ENCODE measurements at places on chromosomes 5 and 9.

DNA sequence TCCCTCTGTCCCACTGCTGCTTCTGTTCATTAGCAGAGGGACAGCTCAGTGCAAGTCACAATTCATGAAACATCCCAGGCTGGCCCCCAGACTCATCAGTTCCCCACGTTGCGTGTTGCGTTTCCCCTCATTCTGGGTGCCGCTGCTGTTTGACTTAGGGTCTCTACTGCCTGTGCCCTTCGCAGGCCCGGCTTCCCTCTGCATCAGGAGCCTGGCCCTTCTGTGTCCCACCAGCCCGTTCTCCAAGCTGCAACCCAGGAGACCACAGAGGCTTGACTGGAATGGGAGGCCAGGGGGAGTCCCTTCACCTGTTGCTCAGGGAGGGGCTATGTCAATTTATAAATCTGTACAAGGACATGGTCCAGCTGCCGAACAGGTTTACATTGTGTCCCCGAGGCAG is 53.9 kb upstream of the SUSD3 start:
- no peak for ATAC-seq

DNA sequence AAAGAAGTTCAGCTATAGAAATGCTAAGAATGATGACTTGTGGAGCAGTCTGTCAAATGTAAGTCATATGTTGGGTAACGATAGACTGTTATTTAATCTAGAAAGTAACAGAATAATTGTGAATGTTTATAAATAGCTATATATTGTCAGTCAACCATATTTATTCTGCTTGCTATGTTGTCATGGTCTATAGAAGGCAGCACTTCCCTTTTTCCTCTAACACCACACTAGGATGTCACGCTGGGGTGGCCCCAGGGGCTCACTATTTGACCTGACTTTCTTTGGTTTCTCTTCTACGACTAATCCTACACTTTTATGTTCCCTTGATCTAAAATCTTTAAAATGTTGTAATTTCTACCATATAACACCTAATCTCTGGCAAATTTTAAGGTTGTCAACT is 20.5 kb downstream of the ERAP2 start:
- no peak for ATAC-seq

GRCh38 chr9:130601100-130601499 is 21.7 kb downstream of the FUBP3 start:
- ATAC-seq = no peak

GRCh38 chr5:10157085-10157669 is 92.5 kb downstream of the ATPSCKMT start:
- no peak for ATAC-seq

DNA sequence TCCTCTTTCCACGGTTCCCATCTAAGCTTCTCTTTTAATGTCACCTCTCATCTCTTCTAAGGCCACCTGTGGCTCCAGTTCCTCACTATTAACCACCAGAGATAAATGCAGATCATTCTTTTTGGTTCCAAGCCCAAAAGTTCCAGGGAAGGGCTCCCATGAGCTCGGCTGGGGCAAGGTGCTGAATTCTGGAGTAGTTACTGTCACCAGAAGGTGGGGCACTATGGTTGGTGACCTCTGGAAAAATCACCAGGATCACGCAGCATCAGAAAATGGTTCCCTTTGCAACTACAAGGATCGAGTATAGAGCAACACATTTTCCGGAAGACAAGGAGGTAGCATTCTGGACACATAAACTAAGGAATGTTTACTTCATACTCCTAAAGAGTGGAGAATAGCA is 528.7 kb upstream of the DAP start:
- no peak for ATAC-seq

- no peak for ATAC-seq
Observed at GRCh38 chr5:423233-423565, 19.8 kb upstream of the EXOC3 start.

DNA sequence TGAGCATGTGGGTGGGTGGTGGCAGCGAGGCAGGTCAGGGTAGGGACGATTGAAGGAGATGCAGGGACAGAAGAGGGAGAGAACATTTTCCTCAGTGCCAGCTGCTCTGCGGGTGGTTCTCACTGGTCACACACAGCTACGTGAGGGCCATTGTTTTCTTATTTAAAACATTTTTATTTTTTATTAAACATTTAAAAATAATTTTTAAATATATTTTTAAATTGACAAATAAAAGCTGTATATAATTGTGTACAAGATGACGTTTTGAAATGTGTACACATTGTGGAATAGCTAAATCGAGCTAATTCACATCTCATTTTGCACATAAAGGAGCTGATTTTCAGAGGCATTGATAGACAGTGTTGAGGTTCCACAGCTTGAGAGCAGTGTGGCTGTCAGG is 14.0 kb downstream of the FAM240B start:
- ATAC-seq = no peak
